ENCODE measurements at places on chromosomes 11 and 22. TPM values are rescaled to one million over a fixed set of nuclear protein-coding genes. Genes with fewer than 3 reads are reported as not detected.

LYVE1 gene
- total RNA-seq = 95.2 TPM

GRCh38 chr11:14538271-14538925 lies 18.2 kb upstream of the PSMA1 start:
- H3K27me3 ChIP-seq = no peaks in the 10 kb centered on the region
- H3K27ac ChIP-seq = peak overlapping the region; percentile 49
- peaks cover 41% of the 10 kb centered on the region for H3K4me1 ChIP-seq
- no peak for DNase-seq

DNA sequence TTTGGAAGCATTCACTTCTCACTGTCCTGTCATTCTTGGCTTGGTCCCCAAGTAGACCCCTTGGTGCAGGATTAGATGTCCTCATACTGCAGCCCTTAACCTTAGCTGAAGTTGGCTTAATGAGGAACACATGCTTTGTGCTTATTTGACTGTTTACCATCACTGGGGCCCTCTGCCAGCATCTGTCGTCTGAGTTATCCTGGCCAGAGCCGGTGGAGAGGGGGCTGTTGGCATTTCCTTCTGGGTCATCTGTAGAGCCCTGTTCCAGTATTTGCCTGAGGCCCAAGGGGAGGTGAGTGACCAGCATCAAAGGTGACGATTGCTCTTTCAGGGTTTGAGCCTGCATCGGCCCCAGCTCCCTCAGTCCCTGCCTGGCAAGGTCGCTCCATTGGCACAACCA lies 126.4 kb upstream of the RASSF10 start:
- H3K27ac ChIP-seq = no peak overlapping the region
- no peak for DNase-seq

DNA sequence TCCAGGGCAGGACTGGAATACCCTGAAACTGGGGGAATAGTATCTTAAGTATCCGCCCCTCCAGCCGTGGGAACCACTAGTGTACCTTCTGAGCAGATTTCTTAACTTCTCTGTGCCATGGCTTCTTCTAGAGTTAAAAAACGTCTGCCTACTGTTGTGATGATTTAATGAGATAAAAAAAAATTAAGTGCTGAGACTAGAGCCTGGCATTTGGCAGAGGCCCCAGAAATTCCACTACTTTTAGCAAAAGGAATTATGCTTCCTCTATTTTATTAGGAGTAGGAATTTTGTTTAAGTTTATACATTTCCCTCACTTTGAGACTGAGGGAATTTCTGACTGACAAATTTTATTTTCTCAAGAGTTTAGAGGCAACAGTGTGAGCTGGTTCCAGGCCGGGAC lies 371.2 kb upstream of the B3GAT1 start:
- H3K27ac ChIP-seq = no peak overlapping the region
- no peaks in the 10 kb centered on the region for H3K4me1 ChIP-seq
- no peaks in the 10 kb centered on the region for H3K36me3 ChIP-seq
- no peak for DNase-seq
- H3K4me3 ChIP-seq = no peak overlapping the region

CDC45 gene
- 1.4 TPM for total RNA-seq

DNA sequence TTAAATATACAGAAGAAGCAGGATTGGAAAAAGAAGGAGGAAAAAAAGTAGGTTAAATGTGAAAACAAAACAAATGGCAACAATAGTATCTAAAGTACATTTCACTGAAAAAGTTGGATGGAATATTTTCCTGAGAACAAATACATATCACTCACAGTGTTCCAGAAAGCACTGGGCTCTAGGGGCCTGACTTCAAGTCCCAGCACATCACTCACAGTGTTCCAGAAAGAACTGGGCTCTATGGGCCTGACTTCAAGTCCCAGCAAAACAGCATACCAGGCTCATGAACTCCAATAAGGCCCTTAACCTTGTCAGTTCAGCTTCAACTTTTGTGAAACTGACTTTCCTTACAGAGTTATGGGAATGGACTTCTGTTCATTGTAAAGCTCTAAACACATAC lies 46.0 kb upstream of the CCDC34 start:
- H3K27ac ChIP-seq = no peak overlapping the region
- no peak overlapping the region for H3K4me3 ChIP-seq
- DNase-seq = no peak
- no peaks in the 10 kb centered on the region for H3K27me3 ChIP-seq

- H3K27ac ChIP-seq = no peak overlapping the region
- H3K4me1 ChIP-seq = no peaks in the 10 kb centered on the region
- no peak for DNase-seq
- H3K36me3 ChIP-seq = no peaks in the 10 kb centered on the region
- H3K4me3 ChIP-seq = no peak overlapping the region
- H3K27me3 ChIP-seq = no peaks in the 10 kb centered on the region
Measured at GRCh38 chr11:127219704-127220103, 219.1 kb upstream of the KIRREL3 start.

RGL4 gene
- 1.9 TPM for total RNA-seq

- no peaks in the 10 kb centered on the region for H3K36me3 ChIP-seq
- peaks cover 6% of the 10 kb centered on the region for H3K4me1 ChIP-seq
- H3K4me3 ChIP-seq = no peak overlapping the region
- no peak overlapping the region for H3K27ac ChIP-seq
- DNase-seq = no peak
- H3K27me3 ChIP-seq = no peaks in the 10 kb centered on the region
Measured at GRCh38 chr22:31138126-31138525, 2.2 kb downstream of the PLA2G3 start.
